Right cardiac atrium (tissue), 5 donors: ENCODE measurements at places on chromosomes 6 and 20. TPM values are rescaled to one million over a fixed set of nuclear protein-coding genes. Genes with fewer than 3 reads are reported as not detected.

The CTCFL gene
- not detected for total RNA-seq

The TMC2 gene
- not detected for total RNA-seq

GRCh38 chr6:125781314-125781868 lies 9.4 kb upstream of the NCOA7 start:
- DNase-seq, result no peak

- peak; percentile 18 for DNase-seq
Measured at GRCh38 chr6:168190646-168191443, 111.8 kb upstream of the FRMD1 start.

GRCh38 chr20:11876555-11876954 lies 41.1 kb upstream of the BTBD3 start:
- no peak for DNase-seq

GRCh38 chr6:37501632-37502491 lies 2.2 kb upstream of the CCDC167 start:
- no peak for DNase-seq

DNA sequence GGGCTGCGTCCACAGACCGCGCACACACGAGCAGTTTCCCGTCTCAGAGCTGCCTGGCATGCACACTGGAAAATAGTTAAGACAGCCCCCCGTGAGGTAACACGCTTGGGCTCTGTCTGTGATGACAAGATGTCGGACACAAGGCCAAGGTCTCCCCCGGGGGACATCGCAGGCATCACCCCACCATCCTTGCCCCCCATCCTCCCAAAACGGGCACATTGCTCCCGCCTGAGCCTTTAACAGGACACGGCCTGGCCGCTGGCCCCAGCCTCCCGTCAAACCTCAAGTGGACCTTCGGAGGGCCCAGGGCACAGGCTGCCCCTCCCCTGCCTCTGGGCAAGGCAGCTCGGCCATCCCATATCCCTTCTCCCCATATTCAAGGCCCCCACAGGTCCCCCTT lies 5.6 kb downstream of the KCNQ2 start:
- no peak for DNase-seq

DNA sequence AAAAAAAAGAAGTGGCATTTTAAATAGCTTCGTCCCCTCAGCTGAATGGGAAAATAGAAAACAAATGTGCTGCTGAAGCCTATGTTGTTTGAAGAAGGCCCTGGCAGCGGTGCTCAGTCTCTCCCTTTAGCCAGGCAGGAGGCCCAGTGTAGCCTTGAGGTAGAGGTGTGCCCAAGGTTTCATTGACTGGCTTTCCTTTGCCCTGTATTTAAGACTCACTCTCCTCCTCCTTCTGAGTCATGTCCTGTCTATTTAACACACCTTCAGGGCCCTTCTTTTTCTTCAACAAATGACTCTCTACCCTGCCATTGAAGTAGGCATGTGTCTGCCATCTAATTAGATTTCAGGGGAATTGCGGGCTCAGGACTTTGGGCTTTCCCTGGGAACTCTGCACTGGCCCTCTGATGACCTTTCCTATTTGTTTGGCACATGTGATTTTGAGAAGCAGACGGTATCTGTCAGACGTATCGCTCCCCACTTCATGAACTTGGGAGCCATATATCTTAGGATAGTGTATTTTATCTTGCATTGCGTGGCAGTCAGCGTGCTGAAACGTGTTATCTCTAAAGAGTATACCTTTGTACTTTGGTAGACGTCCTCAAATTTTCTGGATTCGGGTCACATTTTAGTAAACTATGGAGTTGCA lies 4.3 kb downstream of the TJAP1 start:
- DNase-seq, result no peak
